ENCODE measurements at places on chromosomes 12 and 14.

- no peak for DNase-seq
Measured at GRCh38 chr12:102061096-102061559, 663 bp downstream of the WASHC3 start.

DNA sequence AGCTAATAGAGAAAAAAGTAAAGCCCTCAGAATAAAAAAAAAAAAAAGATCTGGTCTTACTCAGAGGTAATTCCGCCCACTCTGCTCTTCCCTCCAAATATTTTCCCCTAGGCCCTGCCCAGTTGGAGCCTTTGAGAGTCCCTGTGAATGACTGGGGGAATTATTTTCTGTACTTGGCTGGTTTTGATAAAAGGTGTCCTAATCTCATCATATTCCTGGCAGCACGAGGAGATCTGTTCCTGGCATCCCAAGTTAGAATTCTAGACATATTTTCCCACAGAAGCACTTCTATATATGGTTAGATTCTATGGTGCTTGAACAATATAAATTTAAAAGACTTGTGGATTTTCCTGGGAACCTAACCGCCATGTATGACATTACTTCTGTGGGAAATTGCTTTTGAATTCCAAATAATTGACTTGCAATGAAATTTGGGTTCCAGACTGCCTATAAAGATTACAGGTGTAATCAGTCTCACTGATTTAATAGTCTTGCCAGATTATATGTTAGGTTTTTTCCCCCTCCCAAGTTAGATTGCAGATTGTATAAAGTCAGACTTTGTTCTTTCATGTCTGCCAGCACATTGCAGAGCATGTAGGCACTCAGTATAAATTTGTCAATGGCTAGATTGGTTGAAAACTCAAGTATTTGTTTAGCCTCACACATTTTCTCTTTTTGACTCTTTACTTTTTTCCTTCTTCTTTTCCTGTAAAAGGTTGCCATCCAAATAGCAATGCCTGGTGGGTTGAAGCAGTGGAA lies 12.3 kb downstream of the GPX2 start:
- DNase-seq: no peak

DNA sequence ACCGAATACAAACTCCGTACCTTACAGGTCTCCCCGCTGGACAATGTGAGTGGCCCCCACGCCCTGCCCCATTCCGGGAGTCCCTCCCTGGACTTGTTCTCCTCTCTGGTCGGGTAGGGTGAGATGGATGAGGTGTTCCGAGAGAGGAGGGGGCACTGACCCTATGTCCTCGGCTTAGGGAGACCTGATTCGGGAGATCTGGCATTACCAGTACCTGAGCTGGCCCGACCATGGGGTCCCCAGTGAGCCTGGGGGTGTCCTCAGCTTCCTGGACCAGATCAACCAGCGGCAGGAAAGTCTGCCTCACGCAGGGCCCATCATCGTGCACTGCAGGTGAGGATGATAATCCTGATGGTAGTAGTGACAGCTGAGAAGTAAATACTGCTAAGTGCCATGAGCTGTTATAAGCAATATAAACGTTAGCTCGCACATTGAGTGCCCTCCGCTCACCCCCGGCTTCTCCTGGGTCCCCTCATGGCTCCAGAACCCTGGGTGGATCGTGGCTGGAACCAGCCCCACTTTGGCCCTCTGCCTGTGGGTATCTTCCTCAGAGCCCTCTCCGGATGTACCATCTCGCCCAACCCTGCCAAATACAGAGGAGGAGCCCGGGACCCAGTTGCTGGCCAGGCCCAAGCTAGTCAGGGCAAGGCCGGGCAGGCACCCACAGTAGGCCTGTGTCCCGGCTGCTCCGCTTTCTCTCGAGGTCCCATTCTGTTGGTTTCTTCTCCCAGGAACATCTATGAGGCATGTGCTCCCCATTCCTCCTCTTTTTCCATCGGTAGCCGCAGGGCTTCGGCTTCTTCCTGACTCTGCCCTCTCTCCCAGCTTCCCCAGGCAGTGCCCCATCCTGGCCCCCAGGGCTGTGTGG lies 6.8 kb downstream of the PTPN6 start:
- DNase-seq: no peak

DNA sequence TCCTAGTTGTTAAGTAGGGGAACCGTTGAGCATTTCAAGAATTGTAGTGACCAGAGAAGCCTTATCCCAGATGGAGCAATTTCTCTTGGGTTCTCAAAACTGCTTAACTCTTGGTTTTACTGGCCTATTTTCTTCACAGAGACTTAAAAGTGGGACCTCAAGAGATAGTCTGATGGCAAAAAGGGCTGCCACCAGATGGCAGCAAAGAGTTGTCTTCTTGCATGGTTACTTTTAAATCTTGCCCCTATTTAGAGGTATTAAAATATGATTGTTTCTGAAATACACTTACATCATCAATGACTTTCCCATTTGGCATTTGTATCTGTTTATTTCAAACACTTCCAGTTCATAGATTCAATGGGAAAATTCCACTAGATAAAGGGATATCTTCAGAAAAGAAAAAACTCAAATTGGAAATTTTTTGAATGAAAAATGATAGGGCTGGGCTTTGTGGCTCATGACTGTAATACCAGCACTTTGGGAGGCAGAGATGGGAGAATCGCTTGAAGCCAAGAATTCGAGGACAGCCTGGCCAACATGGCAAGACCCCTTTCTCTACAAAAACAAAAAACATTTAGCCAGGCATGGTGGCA lies 69.9 kb upstream of the CNTN1 start:
- DNase-seq: no peak

DNA sequence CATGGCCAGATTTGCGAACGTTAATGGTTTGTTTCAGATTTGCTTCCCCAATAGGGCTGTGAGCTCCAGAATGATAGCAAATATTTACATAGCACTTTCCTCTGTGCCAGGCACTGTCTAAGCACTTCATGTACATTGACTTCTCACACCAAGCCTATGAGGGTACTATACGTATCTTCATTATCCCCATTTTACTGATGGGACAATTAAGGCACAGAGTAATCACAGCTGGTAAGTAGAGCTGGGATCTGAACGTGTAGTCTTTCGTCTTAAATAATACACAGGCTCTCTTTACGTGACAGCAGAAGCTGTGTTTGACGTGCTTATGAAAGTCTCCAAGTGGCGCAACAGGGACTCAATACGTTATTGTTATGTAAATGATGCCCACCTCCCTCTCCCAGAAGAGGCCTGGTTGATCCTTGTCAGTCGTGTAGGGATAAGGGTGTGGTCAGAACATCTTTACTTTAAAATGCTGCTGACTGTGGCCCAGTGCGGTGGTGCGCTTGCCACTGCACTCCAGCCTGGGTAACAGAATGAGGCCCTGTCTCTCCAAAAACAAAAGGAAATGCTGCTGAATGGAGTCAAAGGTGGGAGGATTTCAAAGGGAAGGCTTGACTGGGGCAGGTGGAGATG lies 66.3 kb upstream of the TCL1B start:
- DNase-seq: no peak

- DNase-seq: no peak
Measured at GRCh38 chr14:45916340-45916953, 663.4 kb upstream of the MIS18BP1 start.

GRCh38 chr14:99829450-99829849 lies 36.2 kb downstream of the EML1 start:
- no peak for DNase-seq

GRCh38 chr12:7951671-7952070 lies 15.7 kb upstream of the SLC2A3 start:
- no peak for DNase-seq

Measured in hypothalamus (tissue), 51 donors.